ENCODE measurements at places on chromosomes 4 and X.

DNA sequence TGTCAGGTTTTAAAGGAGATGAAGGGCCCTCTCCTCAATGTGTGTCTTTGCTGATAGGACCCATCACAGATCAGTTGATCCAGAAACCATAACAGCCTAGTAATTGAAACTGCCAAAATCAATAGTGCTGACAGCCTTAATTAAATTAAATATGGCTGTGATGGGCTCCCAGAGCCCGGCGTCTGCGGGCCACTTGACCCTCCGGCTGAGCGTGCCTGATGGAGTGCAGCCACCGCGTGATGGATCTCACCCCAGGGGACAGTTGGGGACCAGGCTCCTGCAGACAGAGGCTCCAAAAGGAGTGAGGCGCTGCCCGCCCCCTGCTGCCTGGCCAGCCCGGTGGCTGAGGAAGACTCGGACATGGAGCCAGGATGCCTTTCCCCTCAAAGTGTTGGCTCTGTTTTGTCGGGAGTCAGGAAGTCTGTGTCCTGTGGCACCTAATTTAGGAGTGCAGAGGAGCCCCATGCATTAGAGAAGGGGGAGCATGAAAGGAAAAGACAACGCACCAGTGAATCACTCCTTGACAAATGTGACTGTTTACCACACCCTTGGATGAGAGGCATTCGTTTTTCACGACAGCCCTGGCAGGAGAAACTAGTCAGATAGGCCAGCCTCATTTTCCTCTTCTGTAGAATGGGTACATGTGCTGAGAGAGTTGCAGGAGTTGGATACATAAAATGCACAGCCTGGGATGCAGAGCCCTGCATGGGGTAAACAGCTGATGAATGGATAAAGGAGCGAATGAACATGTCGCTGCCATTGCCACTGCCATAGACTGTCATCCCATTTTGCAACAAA, 40.9 kb upstream of the MSX1 start:
- no peak for DNase-seq

DNA sequence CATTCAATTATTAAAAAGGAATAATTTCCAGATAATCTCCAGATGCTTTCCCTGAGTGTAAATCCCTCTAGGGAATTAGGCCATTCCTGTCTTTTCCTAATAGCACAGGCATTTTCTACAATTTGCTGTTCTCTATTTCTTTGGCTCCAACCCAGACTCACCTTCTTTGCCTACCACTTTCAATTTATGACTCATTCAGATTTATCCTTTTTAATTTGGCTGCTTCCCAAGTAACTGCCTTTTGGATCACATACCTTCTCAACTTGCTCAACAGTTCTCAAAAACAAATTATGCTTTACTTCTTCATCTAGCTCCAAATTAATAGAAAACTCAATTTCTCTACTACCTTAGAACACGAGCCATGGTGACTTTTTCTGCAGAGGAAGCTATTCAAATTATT, 1166.3 kb upstream of the PCDH7 start:
- DNase-seq: peak; percentile 7

DNA sequence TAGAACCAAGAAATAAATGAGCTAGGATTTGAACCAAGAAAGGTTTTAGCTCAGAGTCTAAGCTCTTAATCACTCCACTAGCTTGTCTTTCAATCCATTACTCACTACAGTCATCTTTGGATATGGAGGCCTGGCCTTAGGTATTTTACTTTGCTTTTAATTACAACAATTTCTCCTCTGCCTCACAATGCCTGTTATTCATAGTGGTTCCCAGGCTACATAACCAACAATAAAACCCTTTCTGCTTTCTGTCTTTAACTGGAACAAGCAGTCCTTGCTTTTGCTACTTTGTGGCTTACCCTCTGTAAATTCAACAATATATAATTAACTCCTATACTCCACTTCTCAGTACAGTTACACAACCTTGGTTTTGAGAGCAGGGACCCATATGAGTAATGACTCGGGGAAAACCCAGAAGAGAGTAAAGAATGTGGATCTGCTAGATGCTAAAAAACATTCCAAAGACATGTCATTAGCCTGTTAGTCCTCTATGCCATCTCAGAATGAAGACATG, 94.7 kb upstream of the NAP1L5 start:
- DNase-seq: no peak

GRCh38 chr4:132071815-132072214, 1077.3 kb upstream of the PCDH10 start:
- no peak for DNase-seq

DNA sequence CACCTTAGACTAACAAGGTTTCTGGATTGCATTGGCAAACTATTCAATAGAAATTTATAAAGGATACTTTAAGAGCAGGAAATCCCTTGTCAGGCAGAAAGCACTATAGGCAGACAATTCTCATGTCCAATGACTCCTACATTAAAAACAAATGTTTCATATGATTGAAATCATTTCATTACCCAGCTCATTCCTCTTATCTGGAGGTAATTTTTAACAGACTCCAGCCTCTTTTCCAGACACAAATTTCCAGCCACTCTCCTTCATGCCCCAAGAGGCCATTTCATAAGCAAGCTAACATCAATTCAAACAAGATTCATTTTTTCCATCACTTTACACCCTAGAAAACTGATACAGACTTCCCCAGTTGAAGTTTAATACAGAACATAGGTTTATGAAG, 495.1 kb upstream of the FRG1 start:
- no peak for DNase-seq

GRCh38 chr4:55291227-55291640, 54.8 kb upstream of the SRD5A3 start:
- DNase-seq: no peak

All from HCT116 (cell line).